ENCODE measurements at places on chromosomes 11 and 22.

GRCh38 chr22:43957871-43958270 is 2.6 kb downstream of the SAMM50 start:
- DNase-seq, result no peak

DNA sequence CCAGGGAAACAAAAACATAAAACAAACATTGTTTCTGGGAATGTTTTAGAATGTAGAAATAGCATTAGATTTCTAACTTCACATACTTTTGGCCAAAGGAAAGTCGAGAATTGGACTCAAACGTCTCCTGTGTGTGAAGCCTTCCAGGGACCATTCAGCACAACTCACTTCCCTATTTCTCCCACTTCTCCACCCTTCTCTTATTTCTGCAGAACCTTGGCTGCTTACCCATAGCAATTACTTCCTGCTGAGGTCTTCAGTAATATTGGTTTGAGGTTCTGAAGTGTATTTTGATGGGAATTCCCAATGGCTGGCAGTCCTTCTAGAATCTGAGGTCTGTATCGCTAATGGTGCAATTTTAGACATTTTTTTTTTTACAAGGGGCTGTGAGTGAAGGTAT is 158.3 kb upstream of the SNX19 start:
- DNase-seq, result no peak

GRCh38 chr22:48724899-48725298 is 1102.8 kb downstream of the BRD1 start:
- no peak for DNase-seq

DNA sequence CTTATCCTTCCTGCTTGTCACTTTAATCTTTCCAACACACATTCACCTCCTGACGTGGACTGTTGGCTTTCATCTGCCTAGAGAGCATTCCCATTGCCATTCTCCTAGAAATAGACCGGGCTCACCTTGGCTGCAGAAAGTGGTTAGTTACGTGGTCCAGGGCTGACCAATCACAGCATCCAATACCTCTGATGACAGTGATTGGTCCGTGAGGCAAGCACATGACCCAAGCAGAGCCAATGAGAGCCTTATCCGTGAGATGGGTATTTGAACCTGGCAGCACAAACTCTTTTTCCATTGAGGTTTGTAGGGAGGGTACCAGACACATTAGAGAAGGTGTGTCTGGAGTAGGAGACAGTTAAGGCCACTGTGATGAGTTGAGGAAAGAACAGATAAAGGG is 85.8 kb downstream of the MIAT start:
- DNase-seq, result no peak

GRCh38 chr22:42655693-42656092 is 6.5 kb upstream of the CYB5R3 start:
- no peak for DNase-seq

DNA sequence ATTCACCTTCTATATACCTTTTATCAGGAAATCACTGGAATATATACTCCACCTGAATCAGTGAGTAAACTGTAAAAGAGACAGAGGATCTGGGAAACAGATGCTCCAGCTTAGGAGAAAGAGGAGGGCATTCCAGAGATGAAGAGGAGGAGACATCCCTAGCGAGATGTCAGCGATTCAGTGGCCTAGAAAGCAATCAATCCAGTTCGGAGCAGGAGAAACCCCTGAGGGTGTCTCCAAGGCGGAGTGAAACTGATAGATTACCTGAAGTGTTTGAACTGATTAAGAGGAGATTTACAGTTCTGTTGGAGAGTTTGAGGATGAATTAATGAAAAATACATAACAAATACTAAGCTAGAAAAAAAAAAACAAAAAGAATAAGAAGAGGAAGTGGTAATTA is 24.5 kb upstream of the TNRC6B start:
- DNase-seq, result no peak

DNA sequence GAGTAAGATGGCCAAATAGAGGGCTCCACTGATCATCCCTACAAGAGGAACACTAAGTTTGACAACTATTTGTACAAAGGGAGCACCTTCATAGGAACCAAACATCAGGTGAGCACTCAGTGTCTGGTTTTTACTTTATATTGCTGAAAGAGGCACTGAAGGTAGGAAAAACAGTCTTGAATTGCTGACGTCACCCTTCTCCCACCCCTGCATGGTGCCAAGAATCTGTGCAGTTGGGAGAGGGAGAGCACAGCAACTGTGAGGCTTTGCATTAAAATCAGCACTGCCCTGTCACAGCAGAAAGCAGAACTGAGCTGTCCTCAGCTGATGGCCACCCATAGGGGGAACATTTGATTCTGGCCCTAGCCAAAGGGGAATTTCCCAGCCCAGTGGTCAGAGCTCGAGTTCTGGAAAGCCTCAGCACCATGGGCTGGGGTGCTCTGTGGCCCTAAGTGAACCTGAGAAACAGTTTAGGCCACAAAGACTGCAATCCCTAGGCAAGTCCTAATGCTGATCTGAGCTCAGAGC is 37.9 kb downstream of the PIWIL3 start:
- no peak for DNase-seq

DNA sequence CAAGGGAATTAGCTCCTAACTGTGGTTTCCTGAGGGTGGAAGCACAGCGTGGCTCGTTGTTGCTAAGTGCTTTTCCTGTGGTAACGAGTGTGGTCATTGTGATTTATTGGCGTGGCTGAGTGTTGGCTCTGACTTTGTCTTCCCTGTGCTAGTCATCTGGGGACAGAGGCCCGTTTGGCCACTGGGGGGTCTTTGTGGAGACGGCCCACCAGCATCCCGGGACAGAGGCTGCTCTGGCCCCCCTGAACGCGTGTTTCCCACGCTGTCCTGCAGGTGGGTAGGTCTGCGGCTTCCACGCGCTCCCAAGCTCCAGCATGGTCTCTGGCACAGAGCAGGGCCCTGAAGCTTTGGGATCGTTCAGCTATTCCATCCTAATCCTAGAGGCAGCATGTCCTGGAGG is 1040.0 kb downstream of the TBC1D22A start:
- DNase-seq, result no peak

DNA sequence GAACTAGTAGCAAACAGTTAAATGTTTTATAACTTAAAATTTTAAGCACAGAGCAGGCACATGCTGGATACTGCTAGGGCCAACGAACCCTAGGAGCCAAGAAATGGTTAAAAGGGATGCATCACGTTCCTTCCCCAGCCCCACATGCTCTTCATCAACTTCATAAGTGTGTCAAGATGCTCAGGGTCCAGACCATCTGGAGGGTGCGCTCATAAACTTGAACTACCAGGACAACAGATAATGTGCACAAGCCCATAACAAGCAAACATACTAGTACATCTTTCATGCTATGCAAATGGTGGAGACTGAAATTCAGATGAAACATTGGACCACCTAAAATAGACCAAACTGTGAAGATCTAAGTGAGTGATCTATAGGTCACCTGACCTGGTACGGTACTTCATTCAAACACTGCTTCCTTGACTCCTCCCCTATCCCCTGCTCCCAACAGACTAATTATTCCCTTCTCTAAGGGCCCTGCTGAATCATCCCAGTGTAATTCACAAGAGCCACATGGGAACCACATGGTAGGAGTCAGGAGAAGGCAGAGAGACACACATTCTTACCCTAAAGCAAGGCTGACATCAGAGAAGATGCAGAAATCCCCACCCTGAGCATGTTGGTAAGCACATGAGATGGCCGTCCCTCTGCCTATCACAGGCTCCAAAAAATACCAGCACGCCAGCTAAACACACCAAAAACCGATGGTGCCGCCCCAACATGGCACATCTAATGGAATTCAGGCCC is 83.9 kb downstream of the ETS1 start:
- no peak for DNase-seq

DNA sequence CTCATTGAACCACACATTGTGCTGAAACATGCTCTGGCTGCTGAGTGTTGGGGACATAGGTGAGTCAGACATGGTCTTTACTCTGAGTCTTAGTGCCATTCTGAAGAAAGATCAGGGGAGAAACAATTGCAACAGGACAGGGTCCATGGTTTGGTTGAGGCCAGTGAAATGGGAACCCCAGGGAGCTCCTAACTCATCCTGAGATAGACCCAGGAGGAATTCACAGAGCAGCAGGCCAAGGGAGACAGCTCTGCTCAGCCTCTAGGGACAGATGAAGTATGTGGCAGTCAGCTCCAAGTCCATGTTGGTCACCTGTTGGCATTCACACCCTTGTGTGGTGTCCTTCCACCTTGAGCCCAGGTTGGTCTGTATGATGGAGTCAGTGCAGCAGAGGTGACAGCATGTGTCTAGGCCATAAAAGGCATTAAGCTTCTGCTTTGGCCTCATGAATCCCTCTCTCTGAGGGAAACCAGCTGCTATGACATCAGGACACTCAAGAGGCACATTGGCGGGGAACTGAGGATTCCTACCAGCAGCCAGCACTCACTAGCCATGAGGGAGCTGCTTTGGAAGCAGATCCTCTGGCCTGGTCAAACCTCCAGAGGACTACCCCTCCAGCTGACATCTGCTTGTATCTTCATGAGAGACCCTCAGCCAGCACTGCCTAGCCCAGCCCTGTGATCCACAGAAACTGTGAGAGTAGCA is 50.3 kb upstream of the MYEOV start:
- no peak for DNase-seq

GRCh38 chr22:33038131-33038772 is 19.9 kb downstream of the SYN3 start:
- no peak for DNase-seq

GRCh38 chr22:47564651-47565434 is 802.4 kb downstream of the TBC1D22A start:
- no peak for DNase-seq

GRCh38 chr11:65787649-65788622 is 1.1 kb downstream of the OVOL1 start:
- no peak for DNase-seq

- DNase-seq, result no peak
Observed at GRCh38 chr11:106022795-106023275, 795 bp upstream of the MSANTD4 start.

GRCh38 chr11:132821014-132821413 is 711.3 kb downstream of the OPCML start:
- DNase-seq, result no peak

DNA sequence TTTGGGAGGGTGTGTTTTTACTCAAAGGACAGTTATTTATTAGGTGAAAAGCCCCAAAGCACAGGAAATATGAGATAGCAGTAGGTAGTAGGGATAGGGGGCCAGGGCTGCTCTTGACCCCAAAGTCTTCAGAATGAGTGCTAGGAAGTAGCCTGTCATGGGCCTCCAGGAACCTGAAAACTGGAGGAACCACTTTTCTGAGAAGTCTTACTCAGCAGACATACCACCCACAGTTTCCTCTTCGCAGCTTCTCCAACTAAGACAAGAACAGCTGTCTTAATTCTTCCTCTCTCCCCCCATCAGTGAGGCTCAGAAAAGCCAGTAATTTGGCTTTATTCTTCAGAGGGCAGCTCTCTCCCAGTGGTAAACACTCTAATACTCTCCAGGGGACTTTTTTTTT is 84.0 kb upstream of the CTSC start:
- DNase-seq, result peak; percentile 25

GRCh38 chr22:48589901-48590300 is 1237.8 kb downstream of the BRD1 start:
- DNase-seq, result no peak

DNA sequence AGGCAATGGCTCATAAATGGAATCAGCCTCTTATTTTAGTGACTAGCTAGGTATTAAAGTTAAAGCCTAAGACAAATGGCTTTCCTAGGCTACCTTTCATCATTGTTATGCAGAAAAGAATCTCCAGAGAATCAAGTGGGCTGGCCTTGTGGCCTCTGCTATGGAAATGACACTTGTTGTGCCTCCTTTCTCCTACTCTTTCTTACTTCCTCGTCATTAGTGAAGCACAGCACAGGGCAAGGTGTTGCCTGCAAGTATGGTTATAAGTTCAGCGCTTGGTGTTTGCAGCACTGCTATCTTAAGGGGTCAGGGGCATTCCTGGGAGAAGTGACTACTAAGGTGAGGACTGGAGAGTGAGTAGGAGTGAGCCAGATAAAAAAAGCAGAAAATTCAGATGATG is 45.4 kb upstream of the GLYATL1 start:
- DNase-seq, result no peak

- no peak for DNase-seq
Observed at GRCh38 chr11:100777103-100777502, 90.0 kb downstream of the ARHGAP42 start.

DNA sequence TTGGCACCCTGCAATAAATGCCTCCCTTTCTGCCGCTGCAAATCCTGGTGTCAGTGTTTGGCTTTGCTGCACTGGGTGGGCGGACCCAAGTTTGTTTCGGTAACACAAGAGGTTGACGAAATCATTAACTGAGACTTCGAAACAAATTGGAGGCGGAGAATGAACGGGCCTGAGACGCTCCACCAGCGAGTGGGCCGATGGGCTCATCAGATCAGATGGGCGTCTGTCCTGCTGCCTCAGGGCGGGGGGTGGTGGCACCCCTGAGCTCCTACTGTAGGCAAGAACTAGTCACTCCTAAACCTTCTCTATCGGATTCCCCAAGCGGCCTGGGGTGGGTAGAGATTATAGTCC is 918 bp upstream of the CAPN5 start:
- DNase-seq, result no peak

DNA sequence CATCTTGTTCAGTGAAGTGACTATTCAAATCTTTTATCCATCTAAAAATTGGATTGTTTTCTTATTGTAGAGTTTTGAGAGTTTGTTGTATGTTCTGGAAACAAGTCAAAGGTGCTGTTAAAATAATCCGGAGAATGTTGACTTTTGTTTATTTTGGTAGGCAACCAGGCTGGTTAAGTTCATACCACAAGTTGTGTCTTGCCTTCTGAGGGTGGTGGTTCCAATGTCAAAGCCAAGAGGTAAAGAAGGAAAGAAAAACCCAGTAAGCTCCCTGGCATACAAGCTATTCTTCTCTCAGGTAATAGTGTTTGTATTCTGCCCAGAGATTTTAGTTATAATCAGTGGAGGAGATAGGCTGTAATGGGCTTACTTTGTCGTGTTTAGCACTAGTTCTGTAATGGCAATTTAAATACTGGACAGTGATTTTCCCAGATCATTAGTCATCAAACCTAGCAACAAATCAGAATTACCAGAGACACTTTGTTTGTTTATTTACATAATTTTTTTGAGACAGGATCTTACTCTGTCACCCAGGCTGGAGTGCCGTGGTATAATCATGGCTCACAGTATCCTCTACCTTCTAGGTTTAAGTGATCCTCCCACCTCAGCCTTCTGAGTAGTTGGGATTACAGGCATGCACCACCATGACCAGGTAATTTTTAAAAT is 15.1 kb upstream of the CSRP3 start:
- no peak for DNase-seq

- DNase-seq, result no peak
Observed at GRCh38 chr22:44396727-44397722, 84.3 kb upstream of the SHISAL1 start.

DNA sequence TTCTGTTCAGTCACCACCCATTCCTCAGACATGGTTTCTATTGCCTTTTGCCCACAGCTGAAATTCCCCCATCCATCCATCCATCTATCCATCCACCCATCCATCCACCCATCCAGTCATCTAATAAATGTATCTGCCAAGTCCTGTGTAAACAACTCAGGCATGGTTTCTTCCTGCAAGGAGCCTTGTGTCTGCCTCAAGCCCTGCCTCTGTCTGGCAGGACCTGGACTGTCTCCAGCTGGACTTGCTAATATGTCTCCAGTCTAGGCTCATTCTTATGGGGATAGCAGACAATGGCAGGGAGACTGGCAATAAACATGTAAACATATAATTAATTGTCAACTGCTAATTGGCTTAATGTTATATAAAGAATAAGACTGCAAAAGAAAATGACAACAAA is 64.7 kb upstream of the AMPD3 start:
- DNase-seq, result no peak
